Neural progenitor cell (in vitro differentiated cells): ENCODE measurements at places on chromosomes 16 and 17. TPM values are rescaled to one million over a fixed set of nuclear protein-coding genes. Genes with fewer than 3 reads are reported as not detected.
A peak's percentile ranks its signal among the peaks of the same experiment; 100 is the strongest.

Gene MPV17L
- total RNA-seq = 0.30 and 0.87 TPM in 2 replicates

Gene GOT2
- 77.2 and 91.6 TPM in 2 replicates for total RNA-seq

Gene RUNDC3A
- 0.09 and 0.58 TPM in 2 replicates for total RNA-seq

Gene ABCC12
- 0.06 and 0.12 TPM in 2 replicates for total RNA-seq

GRCh38 chr17:47708864-47709541 is 15.0 kb downstream of the TBKBP1 start:
- DNase-seq = peak; percentile 52

- DNase-seq = no peak
These were observed 8.3 kb downstream of the CDH16 start for GRCh38 chr16:66910175-66910940.

DNA sequence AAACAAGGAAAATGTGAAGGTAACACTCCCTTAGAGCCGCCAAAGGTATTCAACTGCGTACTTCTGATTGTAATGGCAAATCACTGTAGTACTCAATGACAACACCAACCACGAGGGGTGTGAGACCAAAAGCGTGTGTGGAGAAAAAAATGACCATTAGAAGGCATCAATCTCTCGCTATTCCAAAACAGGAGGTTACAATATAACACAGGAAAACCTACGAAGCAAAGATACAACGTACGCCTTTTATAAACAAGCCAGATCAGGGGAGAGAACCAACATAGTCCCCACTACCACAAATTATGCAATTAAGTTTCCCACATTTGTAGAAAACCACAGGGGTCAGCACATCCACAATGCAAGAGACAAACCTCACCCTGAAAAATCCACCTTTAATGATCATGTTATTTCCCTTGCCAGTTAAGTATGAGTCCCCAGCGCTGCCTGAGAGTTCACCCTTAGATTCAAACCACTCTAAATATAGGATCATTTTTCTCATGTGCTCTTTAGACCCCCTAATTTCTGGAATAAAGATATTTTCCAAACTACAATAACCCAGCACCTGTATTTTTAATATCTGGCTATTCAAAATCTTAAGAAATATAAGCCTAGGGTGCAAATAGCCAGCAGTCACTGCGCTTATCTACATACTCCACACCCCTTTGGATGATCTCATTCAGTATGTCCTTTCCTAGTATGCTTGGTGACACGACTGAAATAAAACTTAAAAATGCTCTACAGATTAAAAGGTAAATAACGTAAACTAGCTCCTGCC is 12.4 kb downstream of the TEX14 start:
- no peak for DNase-seq

GRCh38 chr17:65896889-65897288 is 295.0 kb downstream of the CEP112 start:
- DNase-seq = no peak
